A673 (cell line): ENCODE measurements at places on chromosomes 5 and 9. TPM values are rescaled to one million over a fixed set of nuclear protein-coding genes. Genes with fewer than 3 reads are reported as not detected.

GRCh38 chr5:79227484-79228025 lies 8.4 kb upstream of the JMY start:
- DNase-seq = no peak

The KIF20A gene
- 116 and 119 TPM in 2 replicates for total RNA-seq

DNA sequence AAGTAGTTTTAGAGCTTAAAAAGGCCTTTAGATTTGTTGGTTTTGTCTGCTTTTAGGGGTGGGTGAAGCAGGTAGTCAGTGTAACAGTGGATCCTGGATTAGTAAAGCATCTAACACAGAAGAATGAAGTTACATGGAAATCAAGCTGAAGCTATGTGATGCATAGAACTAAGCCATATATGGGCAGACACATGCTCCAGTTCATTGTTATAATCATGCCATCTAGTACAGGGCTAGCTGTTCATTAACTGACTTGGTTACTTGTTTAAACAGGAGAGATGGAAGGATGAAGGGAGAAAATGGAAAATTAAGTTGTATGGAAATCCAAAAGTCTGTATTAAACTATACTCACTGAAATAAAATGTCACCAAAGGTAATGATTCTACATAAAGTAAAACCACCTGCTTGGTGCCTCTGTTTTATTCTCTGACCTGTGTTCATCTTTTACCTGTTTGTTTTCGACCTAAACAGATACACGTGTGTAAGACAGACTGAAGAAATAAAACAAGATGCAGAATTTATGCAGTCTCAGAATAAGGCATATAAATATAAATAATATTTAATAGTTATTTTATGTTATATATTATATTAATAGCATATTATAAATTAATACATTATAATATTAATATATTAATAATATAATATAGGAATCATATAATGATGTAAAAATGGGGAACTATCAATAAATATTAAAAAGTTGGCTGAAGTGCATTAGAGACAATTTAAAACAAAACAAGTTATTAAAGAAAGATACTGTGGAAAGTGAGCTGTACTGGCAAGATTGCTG lies 33.9 kb downstream of the MRPS30 start:
- no peak for DNase-seq

DNA sequence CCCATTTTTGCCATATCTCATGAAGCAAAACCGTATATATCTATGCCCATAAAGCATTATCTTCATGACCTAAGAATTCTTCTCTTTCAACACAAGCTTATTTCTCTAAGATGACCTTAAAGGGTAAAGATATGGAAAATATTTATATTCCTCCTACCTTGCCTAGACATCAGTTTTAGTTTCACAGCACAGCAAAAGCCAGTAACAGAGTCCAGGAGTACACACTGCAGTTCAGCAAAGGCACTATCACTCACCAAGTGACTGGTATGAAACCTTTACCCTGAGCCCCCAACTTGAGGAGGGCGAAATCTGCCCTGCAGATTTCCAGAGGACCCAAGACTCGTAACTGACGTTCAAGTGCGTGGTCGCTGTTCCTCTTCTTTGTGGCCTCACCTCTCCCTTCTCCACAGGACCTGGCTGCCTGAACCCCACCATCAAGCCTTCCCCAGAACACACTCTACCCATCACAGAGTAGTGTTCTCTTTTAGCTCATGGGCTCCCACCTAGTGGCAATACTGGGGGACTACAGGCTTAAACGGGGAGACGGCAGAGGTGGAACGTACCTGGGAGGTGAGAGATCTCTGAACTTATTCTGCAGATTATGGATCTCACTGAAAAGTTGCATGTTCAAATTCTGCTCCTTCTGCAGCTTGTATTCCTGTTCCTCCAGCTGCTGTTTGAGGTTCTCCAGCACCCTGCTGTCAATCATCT lies 141.0 kb downstream of the CDK5RAP2 start:
- DNase-seq = peak; percentile 23

GRCh38 chr9:69104830-69105527 lies 69.1 kb upstream of the TJP2 start:
- DNase-seq = no peak

DNA sequence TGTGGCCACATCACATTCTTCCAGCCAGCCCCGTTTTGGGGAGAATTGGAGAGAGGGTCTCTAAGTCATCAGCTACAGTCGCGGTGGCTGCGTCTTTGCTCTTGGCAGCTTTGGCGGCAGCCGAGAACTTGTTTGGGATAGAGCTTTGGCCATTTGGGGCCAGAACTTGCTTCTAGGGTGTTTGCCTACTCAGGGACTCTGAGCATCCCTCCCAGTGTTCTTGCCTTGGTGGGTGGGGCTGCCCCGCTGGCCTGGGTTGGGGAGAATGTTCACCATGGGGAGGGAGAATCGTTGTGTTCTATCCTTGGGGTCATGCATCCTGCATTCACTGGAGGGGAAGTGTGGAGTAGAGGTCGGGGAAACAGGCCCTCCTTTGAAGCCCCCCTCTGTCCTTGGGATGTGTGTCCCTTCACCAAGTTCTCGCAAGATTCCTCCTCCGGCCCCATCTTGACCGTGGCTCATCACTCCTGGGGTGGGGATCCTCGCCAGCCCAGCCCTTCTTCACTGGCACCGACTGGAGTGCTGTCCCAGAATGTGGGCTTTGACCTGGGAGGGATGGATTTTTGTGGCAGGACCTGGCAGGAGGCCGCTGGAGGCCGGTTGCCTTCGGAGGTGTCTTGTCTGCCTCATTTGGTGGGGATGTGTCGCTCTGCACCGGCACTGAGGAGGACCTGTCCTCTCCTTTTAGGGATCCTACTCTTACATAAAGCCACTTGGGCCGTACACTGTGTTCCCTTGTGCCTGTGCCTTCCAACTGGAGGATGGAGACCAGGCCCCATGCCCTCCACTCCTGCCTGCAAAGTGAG lies 3.5 kb downstream of the PHF2 start:
- no peak for DNase-seq

DNA sequence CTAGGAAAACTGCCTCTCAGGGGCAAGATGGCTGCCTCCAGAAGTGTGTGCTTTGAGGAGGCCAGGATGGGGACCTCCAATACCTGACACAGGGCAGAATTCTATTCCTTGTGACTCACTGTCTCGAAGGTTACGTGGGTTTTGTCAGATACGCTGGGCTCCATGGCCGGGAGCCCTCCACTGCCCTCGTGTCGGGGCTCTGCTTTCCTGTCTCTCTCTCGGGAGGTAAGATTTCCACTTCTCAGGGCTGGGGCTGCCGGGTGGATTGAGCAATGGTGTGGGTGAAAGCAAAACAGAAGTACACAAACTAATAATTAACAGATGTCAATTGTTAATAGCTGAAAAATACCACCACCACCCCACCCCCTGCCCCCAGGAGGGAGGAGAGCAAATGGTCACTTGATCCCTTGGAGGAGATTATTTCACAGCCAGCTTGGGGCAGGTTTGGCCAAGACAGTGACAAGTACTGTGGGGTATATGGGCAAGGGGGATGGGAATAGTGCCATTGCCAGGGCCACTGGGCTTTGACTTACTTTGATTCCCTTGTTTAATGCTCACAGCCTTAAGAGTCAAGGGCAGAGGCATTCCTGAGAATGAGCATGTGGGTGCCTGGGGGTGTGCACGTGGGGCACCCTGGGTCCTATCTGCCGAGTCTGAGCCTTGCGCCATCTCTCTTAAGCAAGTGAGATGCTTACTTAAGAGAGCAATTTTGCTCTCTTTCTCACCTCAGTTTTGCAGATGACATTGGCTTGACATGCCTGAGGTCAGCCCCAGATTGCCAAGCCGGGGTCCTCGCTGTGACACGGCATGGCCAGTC lies 28.8 kb upstream of the DAB2IP start:
- no peak for DNase-seq

The SGCD gene
- 0.17 and 0.22 TPM in 2 replicates for total RNA-seq

The OSMR gene
- 28.6 and 31.6 TPM in 2 replicates for total RNA-seq

GRCh38 chr5:58258984-58259684 lies 200.8 kb downstream of the PLK2 start:
- DNase-seq = no peak

The SLC4A9 gene
- total RNA-seq = 0.26 TPM in 1 of 2 replicates, not detected in the other

DNA sequence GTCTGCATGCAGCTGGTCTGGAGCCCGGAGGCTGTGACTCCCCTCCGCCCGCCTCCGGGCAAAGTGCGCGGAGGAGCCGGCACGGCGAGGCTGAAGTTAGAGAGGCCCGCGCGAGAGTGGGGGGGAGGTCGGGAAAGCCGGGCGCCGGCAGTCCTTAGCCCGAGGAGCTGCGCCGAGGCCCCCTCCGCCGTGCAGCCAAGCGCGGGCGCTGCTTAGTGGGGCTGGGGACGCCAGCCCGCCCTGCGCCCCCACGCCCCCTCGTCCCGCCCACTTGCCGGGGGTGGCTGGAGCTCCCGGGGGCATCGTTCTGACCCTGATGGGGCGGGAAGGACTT lies 403 bp downstream of the NINJ1 start:
- peak; percentile 32 for DNase-seq

- DNase-seq = no peak
These were observed 8.0 kb downstream of the PDCD1LG2 start for GRCh38 chr9:5518171-5518936.

- DNase-seq = no peak
These were observed 79.8 kb downstream of the TENT4A start for GRCh38 chr5:6792911-6793471.

The CD180 gene
- 0.24 TPM in 1 of 2 replicates, not detected in the other for total RNA-seq

The TSSK1B gene
- total RNA-seq = not detected in 2 replicates

GRCh38 chr5:67010684-67011409 lies 185.8 kb downstream of the CD180 start:
- DNase-seq = no peak

The SPATA31C1 gene
- total RNA-seq = not detected in 2 replicates

DNA sequence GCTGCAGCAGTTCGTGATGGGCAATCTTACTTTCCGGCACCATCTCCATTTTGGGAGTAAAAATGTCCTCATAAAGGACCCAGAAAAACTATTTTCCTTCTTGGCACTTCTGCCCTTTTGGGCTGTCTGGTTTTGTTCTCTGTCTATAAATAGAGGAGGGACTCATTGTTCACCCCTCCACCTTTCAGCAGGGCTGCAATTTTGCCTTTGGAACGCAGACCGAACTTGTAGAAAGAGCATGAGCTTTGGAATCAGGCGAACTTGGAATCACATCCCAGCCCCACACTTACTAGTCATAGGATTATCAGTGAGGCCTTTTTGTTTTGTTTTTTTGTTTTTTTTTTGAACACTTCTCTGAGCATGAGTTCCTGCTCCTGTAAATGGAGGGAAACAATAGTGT lies 178.1 kb upstream of the IL12B start:
- no peak for DNase-seq

DNA sequence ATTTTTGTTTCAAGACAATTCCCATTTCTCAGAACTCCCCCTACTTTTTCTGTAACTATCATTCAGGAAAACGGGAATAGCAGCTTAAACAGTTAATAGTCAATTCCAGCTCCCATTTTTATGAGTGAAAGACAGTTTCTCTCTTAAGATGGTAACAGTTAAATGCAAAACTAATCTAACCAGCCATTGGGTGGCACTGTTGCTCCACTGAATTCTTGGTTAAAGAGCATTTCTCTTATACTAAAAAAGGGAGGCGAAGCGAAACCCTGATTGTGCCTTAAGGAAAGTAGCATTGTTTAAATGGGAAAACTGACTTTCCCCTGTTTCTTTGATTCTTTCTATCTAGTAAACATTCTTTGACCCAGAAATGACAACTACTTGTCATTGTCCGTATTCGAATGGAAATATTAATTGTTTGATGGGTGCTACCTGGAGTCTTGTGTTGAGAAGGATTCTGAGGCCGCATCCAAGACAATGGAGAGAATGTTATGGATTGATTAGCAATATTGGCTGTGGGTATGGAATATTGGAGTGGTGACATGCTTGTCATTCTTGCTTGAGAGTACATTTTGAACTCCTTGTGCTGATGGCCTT lies 507.8 kb downstream of the MAT2B start:
- DNase-seq = peak; percentile 71

DNA sequence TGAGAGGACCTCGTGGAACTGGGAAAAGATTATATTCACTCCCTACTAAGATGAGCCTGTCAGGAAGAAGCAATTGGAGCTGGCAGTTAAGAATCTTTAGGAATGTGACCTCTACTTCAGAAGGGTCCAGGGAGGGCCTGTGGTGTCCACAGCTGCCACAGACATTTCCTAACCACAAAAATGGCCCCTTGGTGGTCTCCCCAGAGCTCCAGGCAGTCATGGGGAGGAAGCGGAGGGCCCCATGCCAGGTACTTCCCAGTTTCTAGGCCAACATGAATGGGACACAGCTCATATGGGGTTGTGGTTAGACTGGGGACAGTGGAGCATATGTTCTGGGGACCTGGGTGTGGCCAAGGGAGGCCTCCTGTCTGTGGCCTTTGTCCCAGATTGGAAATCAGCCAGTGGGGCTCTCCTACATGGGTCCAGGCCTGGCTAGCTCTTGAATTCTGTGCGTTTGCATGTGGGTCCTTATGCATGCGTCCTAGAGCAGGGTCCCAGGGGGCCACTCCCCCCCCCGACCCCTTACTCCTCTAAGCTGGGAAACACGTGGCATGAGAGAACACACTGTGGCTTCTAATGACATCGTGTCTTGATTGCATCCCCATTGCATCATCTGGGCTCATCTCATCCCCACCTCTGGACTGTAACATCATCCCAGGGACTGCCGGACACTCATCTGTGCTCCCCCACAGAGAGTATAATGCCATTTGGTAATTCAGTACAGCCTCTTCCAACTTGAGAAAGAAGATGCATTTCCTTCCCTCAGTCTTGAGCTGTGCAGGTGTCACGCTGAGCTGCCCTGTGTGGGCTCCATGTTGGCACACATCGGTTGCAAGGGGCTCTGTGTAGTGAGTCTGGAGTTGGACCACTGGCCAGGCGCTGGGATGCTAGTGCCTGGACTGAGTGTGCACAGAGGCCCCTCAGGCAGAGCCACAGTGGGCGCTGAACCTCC lies 31.3 kb downstream of the IRF1 start:
- DNase-seq = no peak

The TNC gene
- 202 and 206 TPM in 2 replicates for total RNA-seq

DNA sequence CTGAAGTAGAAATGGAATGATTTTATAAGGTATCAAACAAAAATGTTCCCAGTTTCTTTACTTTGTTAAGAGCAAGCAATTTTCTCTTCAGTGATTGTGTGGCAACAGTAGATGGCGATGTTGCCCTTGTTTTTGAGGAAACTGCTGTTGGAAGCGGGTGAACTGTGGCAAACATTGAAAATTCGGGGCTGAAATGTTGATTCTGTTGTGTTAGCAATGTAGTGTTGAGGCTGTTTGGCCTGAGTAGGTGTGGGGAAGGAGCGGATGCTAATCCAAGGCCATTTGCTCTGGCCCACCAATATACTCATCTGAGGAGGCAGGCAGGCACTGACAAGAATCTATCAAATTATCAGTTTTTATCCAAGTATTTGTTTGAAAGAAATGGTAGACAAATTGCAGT lies 129.8 kb downstream of the SLC12A2 start:
- peak; percentile 71 for DNase-seq
